ENCODE measurements at places on chromosomes 3 and 15.
A peak's percentile ranks its signal among the peaks of the same experiment; 100 is the strongest.

DNA sequence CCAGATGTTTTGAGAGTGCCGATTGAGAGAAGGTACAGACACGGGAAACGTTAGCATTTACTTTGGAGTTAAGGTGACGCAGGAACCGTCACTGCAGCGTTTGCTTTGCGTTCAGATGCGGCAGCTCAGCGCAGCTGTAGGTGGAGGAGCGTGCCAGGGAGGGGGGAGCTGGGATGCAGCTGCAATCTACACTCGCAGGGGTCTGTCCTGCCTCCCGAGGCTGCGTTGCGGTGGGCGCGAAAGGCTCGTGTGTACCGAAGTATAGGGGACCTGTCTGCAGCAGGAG, 425 bp upstream of the FYTTD1 start:
- peak; percentile 78 for DNase-seq

- peak; percentile 58 for DNase-seq
Measured at GRCh38 chr3:129605203-129605921, 1.1 kb downstream of the PLXND1 start.

GRCh38 chr15:78684657-78685056, 43.6 kb upstream of the CHRNB4 start:
- no peak for DNase-seq

DNA sequence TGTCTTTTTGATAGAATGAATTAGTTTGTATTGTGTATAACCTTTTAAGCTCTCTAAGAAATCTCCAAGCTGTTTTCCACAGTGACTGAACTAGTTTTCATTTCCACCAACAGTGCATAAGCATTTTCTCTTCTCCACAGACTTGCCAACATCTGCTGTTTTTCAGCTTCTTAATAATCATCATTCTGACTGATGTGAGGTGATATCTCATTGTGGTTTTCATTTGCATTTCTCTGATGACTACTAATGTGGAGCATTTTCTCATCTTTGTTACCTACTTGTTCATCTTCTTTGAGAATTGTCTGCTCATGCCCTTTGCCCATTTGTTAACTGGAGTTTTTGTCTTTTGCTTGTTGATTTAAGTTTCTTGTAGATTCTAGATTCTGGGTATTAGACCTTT, 777.5 kb downstream of the OTOL1 start:
- no peak for DNase-seq

DNA sequence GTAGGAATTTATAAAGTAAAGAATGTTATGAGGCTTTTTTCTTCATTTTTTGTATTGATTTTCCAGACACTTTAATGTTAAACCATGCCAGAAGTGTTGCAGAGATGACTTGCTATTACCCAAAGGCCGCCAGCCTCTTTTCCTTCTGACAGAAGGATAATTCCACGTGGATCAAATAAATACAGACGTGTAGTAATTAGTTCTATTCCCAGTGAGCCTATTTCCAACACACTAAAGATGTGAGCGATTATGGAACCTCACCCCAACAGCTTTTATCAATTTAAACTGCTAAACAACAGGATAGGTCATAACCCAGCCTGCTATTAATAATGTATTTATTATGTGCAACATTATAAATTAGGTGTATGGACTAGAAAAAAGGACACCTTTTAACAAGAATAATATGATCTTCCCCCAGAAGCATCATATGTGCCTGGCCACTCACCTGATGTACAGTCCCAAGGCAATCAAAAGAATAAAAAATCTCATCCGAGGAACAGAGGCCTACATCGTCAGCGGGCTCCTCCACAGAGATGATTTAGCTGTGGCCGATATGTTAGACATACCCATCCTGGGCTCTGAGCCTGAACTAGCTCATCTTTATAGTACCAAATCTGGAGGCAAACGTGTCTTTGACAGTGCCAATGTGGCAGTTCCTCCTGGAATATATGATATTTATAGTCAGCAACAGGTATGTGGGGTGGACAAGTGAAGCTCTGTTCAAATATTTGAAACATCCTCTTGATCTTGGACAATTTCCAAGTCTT, 125.9 kb upstream of the C15orf61 start:
- DNase-seq, result no peak

GRCh38 chr3:120559242-120560061, 36.7 kb upstream of the NDUFB4 start:
- no peak for DNase-seq

- no peak for DNase-seq
Measured at GRCh38 chr3:149992416-149993058, 21.8 kb upstream of the PFN2 start.

DNA sequence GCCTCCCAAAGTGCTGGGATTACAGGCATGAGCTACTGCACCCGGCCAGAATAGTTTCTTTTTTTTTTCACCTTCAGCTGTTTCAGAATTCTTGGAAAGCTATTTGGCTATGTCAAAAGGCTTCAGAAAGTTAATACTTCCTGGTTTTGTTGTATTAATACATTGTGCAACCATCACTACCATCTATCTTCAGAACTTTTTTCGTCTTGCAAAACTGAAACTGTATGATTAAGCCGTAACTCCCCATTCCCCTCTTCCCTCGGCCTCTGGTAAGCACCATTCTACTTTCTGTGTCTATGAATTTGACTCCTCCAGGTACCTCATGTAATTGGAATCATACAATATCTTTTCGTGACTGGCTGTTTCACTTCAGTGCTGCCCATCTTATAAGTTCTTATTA, 5.2 kb upstream of the NOX5 start:
- DNase-seq, result no peak

DNA sequence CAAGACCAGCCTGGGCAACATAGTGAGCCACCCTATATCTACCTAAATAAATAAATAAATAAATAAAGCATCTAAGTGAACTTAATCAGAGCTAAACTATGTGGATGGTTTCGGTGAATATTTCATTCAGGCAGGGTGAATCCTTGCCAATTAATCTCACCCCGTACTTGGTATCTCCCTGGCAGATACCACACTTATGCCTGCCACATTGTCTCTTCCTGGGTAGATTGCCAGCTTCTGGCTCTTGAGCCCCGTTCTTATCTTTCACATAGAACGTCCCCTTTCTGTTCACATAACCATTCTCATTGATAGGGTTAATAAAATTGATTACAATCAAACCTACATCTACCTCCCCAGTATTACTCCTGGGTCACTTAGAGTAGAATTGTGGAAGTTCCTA, 7.0 kb downstream of the SNAP23 start:
- no peak for DNase-seq

DNA sequence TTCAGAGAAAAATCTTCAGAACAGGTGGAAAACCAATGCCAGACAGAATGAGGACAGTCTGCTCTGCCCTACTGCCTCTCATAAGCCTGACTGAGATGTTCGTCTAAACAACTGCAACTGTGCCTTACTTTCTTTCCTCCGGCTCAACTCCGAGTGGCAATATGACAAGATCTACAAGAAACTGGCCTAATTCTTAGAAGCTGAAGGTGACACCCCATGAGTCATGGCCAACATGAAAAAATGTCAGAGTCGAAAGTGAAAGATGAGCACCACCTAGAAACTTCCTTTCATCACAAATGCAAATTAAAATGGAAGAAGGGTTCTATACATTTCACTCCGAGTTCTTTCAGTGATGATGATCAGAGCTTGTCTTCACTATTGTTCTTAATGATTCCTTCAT, 12.9 kb downstream of the PCYT1A start:
- DNase-seq, result peak; percentile 81

DNA sequence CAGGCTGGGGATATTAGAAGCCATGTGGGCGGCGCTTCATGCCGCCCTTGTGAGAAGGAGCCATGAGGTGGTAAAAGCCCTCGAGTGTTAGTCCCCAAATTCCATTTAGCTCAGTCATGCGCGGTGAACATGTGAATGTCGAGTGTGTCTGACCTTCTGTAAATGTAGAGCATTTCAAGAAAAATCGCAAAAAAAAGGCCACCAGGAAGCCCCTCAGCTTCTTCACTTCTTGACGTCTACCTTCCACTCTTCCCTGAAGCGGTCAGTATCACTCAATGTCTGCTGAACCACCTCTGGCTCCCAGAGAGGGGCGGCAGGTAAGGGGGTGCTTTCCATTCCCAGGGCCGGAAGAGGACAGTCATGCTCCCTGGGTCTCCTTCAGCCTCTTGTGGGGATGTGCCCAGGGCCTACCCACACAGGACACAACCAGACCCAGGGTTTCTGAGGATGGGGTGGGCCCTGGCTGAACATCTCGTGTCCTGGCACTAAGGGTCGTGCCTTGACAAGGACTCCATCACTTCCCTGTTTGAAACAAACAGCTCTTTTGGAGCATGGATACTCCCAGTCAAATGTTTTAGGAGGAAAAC, 274.9 kb downstream of the FAM43A start:
- no peak for DNase-seq

DNA sequence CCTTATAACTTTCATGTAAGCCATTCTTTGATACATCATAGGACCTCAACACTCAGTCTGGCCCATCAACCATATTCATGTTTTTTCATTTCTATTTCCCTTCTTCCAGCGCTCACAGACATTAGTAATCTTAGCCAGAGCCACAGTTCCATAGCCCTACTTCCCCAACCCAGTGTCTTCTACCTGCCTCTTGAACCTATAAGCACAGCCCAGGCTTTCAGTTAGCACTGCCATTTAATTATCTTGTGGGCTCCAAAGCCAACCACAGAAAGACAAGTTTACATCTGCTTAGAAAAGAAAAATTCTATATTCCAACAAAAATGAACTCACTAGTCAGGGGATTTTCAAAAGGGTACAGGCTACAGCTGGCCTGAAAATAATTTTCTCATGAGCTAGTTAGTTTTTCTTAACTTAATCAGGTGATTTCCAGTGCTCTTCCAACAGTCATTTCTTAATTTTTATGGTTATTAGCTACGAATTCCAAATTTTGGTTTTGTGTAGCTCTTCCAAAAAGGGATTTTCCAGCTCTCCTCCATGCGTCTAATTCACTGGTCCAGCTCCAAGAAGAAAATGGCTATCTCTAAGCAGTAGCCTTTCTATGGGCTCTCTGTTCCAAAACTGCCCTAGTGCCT, 13.7 kb downstream of the CD200 start:
- DNase-seq, result no peak

- no peak for DNase-seq
Measured at GRCh38 chr15:101534376-101534970, 45.0 kb upstream of the PCSK6 start.

GRCh38 chr3:70824773-70825172, 512.3 kb upstream of the MDFIC2 start:
- DNase-seq, result no peak

- DNase-seq, result no peak
Measured at GRCh38 chr3:60909526-60909925, 341.7 kb downstream of the FHIT start.

- DNase-seq, result no peak
Measured at GRCh38 chr3:14238356-14238755, 59.7 kb downstream of the LSM3 start.

GRCh38 chr15:35444557-35445204, 101.3 kb downstream of the DPH6 start:
- DNase-seq, result no peak

DNA sequence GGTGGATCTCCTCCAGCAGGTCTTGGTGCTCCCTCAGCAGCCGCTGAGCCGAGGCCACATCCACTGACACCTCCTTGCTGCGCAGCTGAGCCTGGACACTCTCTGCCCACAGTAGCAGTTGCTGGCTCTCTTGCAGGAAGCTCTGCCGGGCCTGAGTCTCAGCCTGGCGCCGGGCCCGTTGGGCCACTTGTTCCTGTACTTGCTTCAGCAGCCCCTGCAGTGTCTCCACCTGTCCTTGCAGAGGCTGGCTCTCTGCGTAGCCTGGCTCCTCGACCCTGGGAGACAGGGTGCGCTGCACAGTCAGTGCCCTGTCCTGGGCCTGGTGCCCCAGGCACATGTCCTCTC, 15.5 kb downstream of the SPTBN5 start:
- no peak for DNase-seq

GRCh38 chr15:79283252-79284048, 928 bp downstream of the ANKRD34C start:
- DNase-seq, result peak; percentile 59

DNA sequence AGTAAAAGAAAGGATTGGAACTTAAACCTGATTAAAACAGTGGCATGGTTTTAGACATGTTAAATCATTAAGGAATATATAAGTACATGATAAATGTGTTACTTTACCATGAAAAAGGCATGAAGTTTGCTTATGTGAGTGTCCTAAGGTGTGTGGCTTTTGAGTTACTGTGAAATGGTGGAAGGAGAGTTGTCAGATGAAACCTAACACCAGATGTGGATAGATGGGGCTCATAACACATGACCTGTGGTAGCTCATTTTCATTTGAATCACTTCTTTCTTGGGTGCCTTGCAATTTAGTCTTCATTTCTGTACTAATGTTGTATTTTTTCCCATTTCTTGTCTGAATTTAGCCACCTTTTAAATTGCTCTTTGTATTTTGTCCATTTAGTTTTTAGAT, 13.0 kb downstream of the MEF2A start:
- no peak for DNase-seq

GRCh38 chr3:28738425-28738824, 389.8 kb upstream of the AZI2 start:
- DNase-seq, result no peak

GRCh38 chr15:43280996-43281395, 14.3 kb upstream of the TGM5 start:
- DNase-seq, result no peak

- DNase-seq, result no peak
Measured at GRCh38 chr3:197959500-197959890, 522 bp upstream of the LMLN start.

- no peak for DNase-seq
Measured at GRCh38 chr3:64650715-64651114, 37.1 kb downstream of the ADAMTS9 start.

GRCh38 chr3:20321391-20322047, 135.5 kb upstream of the SGO1 start:
- no peak for DNase-seq

DNA sequence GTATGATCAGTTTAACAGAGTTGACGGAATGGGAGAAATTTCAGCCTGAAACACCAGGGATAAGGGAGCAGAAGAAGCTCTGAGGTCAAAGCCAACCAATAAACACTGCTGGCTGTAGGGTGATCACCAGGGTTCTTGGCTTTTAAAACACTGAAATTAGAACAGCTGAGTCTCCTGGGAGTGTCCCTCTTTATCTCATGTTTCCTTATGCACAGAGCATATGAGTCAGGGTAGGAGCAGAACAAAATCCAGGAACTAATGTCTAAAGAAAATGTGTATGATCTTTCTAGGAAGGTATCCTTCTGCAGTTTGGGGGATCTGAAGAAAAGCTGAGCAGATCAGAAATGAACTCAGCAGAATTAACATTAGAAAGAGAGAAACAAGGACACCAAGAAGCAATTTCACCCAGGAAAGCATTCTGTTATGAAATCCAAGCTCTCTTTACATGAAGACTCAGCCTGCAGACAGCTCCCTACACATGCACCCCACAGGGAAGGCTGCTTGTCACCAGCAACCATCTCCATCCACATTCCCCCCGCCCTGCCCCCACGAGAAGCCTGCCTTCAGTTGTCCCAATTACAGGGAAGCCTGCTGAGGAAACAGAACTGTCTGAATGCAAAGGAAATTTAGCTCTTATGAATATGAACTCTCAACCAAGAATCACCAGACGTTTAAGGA, 469.7 kb downstream of the PDCD6IP start:
- DNase-seq, result no peak

GRCh38 chr15:42640109-42640508, 64.7 kb downstream of the STARD9 start:
- DNase-seq, result no peak

GRCh38 chr3:97610626-97611025, 153.9 kb upstream of the ARL6 start:
- no peak for DNase-seq
